CD4-positive, alpha-beta memory T cell (primary cell): ENCODE measurements at places on chromosomes 2 and 18. TPM values are rescaled to one million over a fixed set of nuclear protein-coding genes. Genes with fewer than 3 reads are reported as not detected.

PFN4 gene
- total RNA-seq, result not detected

- no peak for DNase-seq
These were observed 87.6 kb downstream of the PLCL1 start for GRCh38 chr2:197891897-197892442.

DNA sequence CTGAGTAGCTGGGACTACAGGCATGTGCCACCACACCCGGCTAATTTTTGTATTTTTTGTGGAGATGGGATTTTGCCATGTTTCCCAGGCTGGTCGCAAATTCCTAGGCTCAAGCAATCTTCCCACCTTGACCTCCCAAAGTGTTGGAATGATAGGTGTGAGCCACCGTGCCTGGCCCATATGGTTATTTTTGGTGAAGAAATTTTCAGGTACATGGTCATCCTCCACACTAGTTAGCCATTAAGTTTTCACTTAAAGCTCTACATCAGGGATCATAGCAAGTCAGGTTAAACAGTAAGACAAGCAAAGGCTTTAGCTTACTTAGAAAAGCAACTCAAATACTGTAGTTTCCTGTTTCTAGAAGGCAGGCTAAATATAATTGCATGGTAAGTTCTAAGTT lies 104.3 kb upstream of the GRB14 start:
- DNase-seq, result no peak

GRCh38 chr2:144890828-144891227 lies 370.9 kb upstream of the ZEB2 start:
- DNase-seq, result no peak
